Brain microvascular endothelial cell (primary cell): ENCODE measurements at places on chromosomes 5 and 9.
A peak's percentile ranks its signal among the peaks of the same experiment; 100 is the strongest.

- no peak for DNase-seq
These were observed 10.0 kb upstream of the ZNF131 start for GRCh38 chr5:43110606-43111170.

DNA sequence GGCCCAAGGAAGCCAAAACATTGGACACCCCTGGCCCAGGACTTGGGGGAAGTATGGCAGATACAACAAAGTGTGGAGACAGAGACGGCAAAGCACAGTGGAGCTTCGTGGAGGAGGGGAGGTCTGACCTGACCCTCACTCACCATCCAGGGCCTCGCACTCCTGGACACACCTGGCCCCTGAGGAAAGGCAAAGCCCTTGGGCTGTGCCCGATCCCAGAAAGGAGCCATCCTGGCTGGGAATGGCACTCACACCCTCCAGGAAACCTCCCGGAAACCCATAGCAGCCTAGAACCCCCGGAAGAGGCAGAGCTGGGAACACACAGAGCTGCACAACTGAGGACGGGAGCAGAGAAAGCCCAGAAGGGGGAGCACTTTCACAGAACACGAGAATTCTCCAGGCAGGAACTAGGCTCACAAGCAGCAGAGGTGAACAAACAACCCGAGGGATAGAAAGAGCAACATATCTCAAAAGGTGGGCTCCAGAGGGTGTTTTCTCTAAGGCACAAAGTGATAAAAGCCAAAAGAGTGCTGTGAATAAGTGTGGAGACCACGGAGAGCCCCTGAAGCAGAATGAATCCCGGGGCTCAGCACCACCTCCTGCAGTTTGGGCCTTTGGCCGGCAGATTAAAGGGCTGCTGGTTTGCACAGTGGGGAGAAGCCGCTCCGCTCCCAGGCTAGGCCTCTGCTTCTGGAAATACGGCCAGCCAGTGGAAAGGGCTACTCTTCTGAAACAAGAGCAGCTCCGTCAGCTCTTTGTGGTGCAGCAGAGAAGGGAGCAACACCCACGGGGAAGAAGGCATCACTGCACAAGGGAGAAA, 108.2 kb downstream of the UBE2R2 start:
- peak; percentile 66 for DNase-seq

DNA sequence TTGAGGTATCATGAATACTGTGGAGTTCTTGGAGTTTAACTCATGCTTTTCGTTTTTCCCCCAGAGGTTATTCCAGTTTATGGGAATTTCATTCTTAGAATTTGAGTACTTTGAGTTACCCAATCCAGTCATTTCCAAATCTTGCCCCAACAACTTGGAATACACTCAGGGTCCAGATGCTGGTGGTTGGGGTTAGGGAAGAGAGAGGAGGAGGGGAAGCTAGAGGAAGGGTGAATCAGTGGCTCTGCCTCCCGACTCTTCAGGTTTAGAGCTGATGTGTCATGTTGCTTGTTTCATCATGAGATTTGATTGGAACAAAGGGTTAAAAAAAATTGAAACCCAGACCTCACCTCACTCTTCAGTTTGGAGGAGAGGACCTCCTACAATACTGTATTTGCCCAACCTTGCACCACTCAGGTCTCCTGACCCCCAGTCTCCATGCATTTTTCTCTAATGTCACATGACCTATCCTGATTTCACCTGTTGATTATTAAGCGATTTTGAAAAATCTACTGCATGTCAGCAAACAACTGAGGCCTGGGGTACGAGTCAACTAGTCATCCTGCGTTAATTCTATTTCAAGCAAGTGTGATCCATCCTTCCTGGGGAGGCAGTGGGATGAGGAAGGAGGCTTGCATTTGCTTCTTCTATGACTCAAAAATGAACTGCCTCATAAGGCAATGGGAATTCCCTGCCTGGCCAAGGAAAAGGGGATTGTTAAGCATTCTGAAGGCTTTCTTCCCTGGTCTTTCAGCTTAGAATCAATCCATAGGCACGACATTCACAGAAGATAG, 6.2 kb upstream of the SLC1A3 start:
- DNase-seq: no peak

GRCh38 chr5:4424895-4425294, 715.2 kb upstream of the ADAMTS16 start:
- DNase-seq: no peak

GRCh38 chr9:115117999-115118878, at the start of gene TNC:
TNC (minus strand) TSS chr9:115118157; CDS start chr9:115091018, 27,139 bp downstream.
- DNase-seq: peak; percentile 52

GRCh38 chr5:117095346-117096332, 521.0 kb upstream of the SEMA6A start:
- no peak for DNase-seq

GRCh38 chr5:56169949-56170348, 63.2 kb downstream of the ANKRD55 start:
- no peak for DNase-seq

DNA sequence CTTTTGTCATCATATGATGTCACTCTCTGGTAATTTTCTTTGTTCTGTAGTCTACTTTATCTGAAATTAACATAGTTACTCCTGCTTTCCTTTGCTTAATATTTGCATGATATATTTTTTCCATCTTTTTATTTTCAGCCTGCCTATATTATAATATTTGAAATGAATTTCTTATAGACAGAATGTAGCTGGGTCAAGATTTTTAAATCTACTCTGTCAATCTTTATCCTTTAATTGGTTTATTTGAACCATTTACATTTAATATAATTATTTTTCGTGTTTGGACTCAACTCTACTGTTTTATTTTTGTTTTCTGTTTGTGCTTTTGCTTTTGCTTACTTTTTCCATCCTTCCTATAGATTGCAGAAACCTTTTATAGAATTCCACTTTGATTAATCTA, 118.0 kb downstream of the FOXD1 start:
- DNase-seq: no peak

DNA sequence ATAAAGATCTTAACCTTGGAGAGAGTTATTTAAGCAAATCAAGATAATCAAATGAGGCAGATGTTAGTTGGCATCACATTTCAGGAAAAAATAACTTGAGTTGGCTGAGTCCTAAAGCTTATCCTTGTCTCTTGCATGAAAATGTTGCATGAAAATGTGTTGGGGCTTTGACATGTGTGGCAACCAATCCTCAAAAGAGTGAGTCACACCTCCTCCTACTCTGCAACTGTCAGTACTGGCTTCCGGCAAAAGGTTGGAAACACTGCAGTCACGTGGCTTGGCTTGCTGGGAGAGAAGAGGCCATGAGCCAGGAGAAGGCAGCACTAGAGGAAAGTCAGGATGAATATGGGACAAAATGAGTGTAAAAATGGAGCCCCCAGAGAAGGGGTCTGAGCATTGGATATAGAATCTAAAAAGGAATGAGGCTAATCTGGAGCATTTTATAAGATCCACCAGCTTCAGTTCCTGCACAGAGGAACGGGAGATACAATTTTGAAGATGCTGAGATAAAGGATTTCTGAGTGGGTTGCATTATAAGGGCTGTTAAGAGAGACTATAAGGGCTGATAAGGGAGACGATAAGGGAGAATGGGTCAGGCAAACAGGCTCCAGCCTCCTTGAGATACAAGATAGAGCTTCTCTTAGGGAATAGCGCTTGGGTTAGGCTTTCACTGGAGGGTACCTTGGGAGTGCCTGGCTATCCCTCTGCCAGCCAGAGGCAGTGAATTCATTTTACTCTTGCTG, 43.1 kb downstream of the SPATA31D1 start:
- DNase-seq: peak; percentile 40

GRCh38 chr5:72187388-72188075, 80.3 kb downstream of the MAP1B start:
- DNase-seq: no peak

- DNase-seq: no peak
These were observed 56.5 kb upstream of the COL5A1 start for GRCh38 chr9:134585021-134585561.

GRCh38 chr9:1400983-1401382, 350.8 kb downstream of the DMRT2 start:
- no peak for DNase-seq

- peak; percentile 97 for DNase-seq
These were observed 20.9 kb downstream of the CSF2 start for GRCh38 chr5:132094393-132095076.

GRCh38 chr5:87321605-87322004, 53.9 kb downstream of the RASA1 start:
- no peak for DNase-seq

GRCh38 chr9:23702311-23702922, 123.6 kb downstream of the ELAVL2 start:
- no peak for DNase-seq

GRCh38 chr9:23717505-23717904, 108.5 kb downstream of the ELAVL2 start:
- DNase-seq: no peak

DNA sequence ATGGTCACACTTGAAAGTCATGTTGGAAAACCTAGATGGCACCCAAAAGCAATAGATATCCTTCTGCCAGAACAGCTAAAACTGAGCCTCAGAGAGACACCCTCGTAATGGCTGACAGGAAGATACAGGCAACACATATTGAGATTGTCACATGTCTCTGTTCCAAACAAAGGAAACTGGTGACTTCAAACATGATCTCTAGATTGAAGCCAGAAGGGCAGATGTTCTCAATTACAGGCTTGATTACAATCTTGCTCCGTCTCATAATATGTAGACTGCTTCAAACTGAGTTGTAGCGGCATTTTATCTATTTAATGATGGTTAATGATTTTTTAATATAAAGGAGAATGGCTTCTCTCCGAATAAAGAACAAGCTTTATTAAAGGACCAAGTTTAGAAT, 774.3 kb downstream of the KCTD16 start:
- no peak for DNase-seq

DNA sequence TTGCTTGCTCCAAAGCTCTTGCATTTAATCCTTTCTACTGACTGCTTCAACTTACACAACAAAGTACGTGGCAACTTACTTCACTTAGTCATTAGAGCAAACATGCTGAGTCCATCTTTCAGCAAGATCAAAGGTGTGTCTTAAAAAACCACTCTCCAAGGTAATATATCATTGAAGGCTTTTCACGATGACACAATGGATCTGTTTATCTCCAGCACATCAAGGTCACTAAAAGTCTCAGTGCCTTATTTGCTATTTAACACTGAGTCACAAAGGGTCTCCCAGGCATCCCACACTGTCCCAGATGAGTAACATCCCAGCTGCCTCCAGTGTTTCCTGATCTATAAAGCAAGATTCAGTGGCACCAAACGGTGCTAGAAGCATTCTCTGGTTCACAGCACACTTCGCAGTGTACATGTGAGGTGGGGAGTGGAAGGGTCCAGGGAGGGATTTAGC, 3.7 kb upstream of the CLK4 start:
- no peak for DNase-seq

GRCh38 chr5:72412283-72413055, 92.3 kb downstream of the PTCD2 start:
- DNase-seq: peak; percentile 67

GRCh38 chr5:56319526-56320181, 86.5 kb upstream of the ANKRD55 start:
- DNase-seq: no peak

DNA sequence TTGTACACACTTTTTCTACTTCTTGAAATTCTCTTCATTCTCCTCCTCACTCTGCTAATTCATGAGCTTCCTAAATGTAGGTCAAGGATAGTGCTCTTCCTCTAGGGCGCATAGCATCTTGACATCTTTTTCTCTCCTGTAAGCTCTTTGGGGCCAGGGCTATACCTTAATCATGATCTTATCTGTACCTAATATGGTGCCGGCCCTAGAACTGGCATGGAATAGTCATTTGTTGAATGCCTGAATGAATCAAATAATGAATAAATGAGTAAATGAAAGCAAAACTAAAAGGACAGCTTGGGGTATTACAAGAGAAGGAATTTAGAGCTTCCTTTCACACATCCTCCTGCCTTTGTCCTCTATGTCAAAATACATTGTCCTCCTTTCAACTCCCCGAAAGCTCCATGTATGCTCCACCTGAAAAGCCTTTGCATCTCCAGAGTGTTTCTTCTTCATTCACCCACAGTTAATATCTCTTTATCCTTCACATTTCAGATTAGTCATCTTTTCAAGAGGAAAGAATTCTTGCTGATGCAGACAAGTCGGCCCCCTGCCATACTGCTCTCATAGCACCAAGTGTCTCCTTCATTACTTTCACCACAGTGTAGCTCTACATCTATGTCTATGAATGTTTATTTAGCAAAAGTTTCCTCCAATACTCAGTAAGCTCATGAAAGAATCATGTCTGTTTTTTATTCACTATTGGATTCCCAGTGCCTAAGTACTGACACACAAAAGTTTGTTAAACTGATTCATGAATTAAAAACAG, 16.4 kb upstream of the PPP2R2B start:
- DNase-seq: no peak

DNA sequence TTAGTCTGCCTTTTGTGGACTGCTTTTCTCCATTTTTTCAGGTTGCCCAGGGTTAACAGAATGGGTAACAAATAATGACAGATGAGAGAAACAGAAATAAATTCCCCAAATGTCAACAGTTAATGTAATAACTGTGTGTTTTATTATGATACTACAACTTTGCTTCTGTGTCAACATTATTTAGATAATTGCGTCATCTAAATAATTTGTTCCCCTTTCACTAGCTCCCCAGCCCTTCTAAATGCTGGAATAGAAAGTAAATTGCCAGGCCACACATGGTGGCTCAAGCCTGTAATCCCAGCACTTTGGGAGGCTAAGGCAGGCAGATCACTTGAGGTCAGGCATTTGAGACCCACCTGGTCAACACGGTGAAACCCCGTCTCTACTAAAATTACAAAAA, 53.5 kb downstream of the RNF38 start:
- DNase-seq: no peak

- no peak for DNase-seq
These were observed 18.9 kb upstream of the EGFL7 start for GRCh38 chr9:136643596-136644342.

DNA sequence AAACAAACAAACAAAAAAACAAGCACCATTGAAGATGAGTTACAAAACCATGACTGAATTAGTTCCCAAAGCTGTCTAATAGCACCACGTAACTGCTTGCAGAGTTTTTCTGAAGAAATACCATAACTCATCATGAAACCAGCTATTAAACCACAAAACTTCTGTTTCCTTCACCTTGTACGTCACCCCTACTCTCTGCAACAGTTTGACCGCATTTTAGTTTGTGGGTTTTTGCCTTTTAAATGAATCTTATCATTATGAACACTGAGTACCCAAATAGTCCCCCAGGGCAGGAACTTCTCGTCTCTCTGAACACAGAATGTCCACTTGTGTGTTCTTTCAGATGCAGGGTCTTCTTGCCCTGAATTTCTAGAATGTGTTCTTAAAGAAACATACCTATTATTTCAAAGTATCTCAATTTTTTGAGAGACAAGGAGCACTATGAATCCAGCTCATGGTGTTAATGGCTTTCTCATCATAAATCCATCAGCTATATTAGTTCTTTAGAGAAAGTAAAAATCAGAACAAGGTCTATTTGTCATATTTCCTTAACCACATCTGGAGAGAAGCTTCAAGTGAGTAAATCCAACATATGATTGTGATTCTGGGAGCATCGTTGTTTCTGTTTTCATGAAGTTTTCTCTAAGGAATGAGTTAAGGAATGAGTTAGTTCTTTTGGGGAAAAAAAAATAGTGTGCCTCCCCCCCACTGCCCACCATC, 210.6 kb downstream of the AUH start:
- DNase-seq: peak; percentile 88

GRCh38 chr9:80871596-80871995, 817.8 kb downstream of the TLE1 start:
- DNase-seq: no peak
